Sigmoid colon (tissue), 7 donors: ENCODE measurements at places on chromosomes 1 and 21. TPM values are rescaled to one million over a fixed set of nuclear protein-coding genes. Genes with fewer than 3 reads are reported as not detected.

GRCh38 chr1:198156745-198157240, at the start of gene NEK7:
Gene NEK7, plus strand, starts transcription at chr1:198156998. Its CDS starts 75,583 bp downstream, at chr1:198232581.
- no peaks in the 10 kb centered on the region for H3K4me1 ChIP-seq
- peak; percentile 89 for DNase-seq
- peak within 1 kb of the TSS; percentile 97 for H3K4me3 ChIP-seq
- no peaks in the 10 kb centered on the region for H3K36me3 ChIP-seq

The FAM131C gene
- total RNA-seq: not detected

The KRTAP19-3 gene
- not detected for total RNA-seq

DNA sequence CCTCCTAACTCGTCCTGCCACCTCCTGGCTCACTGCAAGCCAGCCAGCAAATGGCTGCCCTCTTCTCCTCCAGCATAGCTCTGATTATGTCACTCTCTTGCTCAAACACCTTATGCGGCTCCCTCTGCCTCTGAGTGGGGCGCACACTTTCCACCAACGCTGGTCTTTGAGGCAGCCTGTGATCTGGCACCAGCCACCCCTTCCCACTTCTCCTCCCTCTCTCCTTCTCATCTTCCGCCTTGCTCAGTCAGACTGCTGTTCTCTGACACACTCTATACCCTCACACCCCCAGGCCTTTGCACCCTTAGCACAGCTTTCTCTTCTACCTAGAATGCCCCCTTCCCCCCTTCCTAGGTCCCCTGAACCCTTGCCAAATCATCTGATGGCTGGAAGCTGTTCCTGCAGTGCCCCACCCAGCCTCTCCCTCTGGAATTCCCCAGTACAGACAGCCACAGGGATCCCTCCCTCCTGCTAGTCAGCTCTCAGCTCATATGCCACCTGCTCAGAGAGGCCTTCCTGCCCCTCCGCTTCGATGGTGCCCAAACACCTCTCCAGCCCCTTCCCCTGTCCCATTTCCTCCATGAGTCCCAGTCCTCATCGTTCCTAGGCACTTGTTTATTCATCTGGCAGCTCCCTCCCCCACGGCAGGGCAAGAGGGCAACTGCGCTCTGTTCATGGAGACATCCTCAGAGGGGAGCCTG, 21.7 kb upstream of the PEF1 start:
- no peak overlapping the region for H3K4me3 ChIP-seq
- no peaks in the 10 kb centered on the region for H3K36me3 ChIP-seq
- DNase-seq: no peak

The AMPD1 gene
- total RNA-seq: not detected

The AIM2 gene
- total RNA-seq: not detected

- no peak overlapping the region for H3K4me3 ChIP-seq
- no peak for DNase-seq
- H3K36me3 ChIP-seq: no peaks in the 10 kb centered on the region
- H3K27me3 ChIP-seq: no peaks in the 10 kb centered on the region
- no peaks in the 10 kb centered on the region for H3K4me1 ChIP-seq
- peak overlapping the region; percentile 43 for H3K27ac ChIP-seq
These were observed 10.6 kb upstream of the CAPZB start for GRCh38 chr1:19495799-19496526.

The SERTAD4 gene
- 4.3 TPM for total RNA-seq

DNA sequence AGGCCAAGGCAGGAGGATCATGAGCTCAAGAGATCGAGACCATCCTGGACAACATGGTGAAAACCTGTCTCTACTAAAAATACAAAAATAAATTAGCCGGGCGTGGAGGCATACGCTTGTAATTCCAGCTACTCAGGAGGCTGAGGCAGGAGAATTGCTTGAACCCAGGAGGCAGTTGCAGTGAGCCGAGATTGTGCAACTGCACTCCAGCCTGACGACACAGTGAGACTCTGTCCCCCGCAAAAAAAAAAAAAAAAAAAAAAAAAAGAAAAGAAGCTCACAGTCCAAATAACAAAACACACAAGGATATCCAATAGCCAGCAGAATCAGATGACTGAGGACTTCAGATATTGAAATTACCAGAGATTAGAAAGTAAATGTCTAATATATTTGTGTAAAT, 11.8 kb downstream of the AHCTF1 start:
- H3K4me1 ChIP-seq: peaks cover 31% of the 10 kb centered on the region
- no peak for DNase-seq
- H3K36me3 ChIP-seq: peaks cover 4% of the 10 kb centered on the region
- no peak overlapping the region for H3K4me3 ChIP-seq
- H3K27ac ChIP-seq: no peak overlapping the region

The COL6A1 gene
- 622 TPM for total RNA-seq

The OR2G6 gene
- total RNA-seq: not detected

The KDM5B gene
- 68.1 TPM for total RNA-seq

The ADPRS gene
- 49.6 TPM for total RNA-seq

- no peaks in the 10 kb centered on the region for H3K27me3 ChIP-seq
- no peaks in the 10 kb centered on the region for H3K36me3 ChIP-seq
These were observed 27.5 kb downstream of the UBASH3A start for GRCh38 chr21:42431196-42431595.

GRCh38 chr1:31775210-31775999, 11.3 kb upstream of the ADGRB2 start:
- H3K4me3 ChIP-seq: no peak overlapping the region
- H3K4me1 ChIP-seq: no peaks in the 10 kb centered on the region
- no peaks in the 10 kb centered on the region for H3K36me3 ChIP-seq

- DNase-seq: no peak
- H3K27ac ChIP-seq: no peak overlapping the region
- no peaks in the 10 kb centered on the region for H3K4me1 ChIP-seq
- H3K4me3 ChIP-seq: no peak overlapping the region
These were observed 79.5 kb upstream of the SIPA1L2 start for GRCh38 chr1:232709386-232709785.

DNA sequence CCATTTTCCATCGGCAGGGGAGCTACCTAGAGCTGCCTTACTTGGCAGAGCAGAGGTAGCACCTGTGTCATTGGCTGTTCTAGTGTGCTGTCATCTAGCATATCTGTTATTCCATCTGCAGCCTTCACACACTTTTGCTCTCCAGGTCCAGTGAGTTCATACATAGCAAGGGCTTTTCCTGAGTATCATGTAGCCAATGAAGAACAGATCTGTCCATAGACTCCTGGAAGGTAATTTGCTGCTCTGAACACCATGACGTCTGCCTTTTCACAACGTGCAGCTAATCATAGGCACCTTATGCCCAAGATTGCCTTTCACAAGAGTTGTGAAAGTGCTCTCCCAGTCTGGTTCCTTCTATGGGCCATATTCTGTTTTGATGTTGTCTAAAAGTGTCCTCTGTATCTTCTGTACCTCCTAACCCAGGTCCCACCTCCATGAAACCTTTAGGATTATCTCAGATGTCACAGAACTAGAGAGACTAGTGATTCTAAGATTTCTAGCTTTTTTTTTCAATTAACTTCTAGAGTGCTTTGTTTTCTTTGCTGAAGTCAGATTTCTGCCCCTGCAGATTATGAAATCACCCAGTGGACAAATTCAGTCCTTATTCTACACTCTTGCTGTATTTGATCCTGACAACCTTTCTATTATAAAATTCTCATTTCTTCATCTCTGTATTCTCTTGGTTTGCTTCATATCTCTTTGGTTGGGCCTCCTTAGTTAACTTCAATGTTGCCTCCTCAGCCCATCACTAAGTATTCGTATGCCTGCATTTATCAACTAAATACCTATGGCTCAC, 134.8 kb downstream of the PBX1 start:
- no peak for DNase-seq
- H3K36me3 ChIP-seq: no peaks in the 10 kb centered on the region
- H3K27ac ChIP-seq: no peak overlapping the region
- H3K4me3 ChIP-seq: no peak overlapping the region
- peaks cover 44% of the 10 kb centered on the region for H3K4me1 ChIP-seq

DNA sequence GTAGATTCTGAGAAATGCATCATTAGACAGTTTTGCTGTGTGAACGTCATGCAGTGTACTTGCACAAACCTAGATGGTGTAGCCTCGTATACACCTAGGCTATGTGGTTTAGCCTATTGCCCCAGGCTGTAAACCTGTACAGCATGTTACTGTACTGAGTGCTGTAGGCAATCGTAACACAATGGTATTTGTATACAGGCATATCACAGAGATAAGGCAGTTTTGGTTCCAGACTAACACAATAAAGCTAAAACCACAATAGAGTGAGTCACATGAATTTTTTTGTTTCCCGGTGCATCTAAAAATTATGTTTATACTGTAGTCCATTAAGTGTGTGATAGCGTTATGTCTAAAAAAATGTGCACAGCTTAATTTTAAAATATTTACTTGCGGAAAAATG, 6.9 kb downstream of the IL10RB start:
- no peaks in the 10 kb centered on the region for H3K36me3 ChIP-seq
- H3K4me3 ChIP-seq: no peak overlapping the region
- DNase-seq: no peak

DNA sequence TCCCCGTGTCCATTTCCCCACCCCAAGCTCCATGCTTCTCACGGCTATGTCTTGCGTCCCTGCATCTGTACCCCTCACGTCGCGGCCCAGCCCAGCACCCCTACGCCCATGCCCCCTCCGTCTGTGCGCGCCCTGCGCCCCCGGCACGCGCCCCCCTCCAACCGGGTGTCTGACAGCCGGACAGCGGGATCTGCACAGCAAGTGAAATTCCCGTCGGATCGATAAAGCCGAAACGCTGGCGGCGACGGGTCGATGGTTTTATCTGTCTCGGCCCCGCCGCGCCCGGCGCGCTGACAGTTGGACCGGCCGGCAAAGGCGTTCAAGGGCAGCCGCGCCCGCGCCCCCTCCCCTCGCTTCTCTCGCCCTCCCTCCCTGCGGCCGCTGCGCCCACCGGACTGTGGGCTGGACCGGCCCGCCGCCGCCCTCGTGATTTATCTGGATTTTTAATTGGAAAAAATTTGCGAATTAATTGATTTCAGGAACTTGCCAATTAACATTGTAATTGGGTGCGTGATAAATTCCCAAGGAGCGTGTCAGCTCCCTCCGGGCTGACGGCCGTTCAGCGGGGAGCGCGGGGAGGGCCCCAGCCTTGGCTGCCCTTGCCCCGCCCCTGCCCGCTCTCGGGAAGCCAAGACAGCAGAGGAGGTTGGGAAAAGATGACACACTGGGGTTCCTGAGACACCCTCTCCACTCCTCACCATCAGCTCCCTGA, 57.1 kb downstream of the TMEM53 start:
- H3K4me3 ChIP-seq: peak overlapping the region; percentile 53
- no peaks in the 10 kb centered on the region for H3K36me3 ChIP-seq
- H3K27ac ChIP-seq: peak overlapping the region; percentile 66
- H3K4me1 ChIP-seq: peaks cover 34% of the 10 kb centered on the region
- no peaks in the 10 kb centered on the region for H3K27me3 ChIP-seq
- DNase-seq: peak; percentile 78

DNA sequence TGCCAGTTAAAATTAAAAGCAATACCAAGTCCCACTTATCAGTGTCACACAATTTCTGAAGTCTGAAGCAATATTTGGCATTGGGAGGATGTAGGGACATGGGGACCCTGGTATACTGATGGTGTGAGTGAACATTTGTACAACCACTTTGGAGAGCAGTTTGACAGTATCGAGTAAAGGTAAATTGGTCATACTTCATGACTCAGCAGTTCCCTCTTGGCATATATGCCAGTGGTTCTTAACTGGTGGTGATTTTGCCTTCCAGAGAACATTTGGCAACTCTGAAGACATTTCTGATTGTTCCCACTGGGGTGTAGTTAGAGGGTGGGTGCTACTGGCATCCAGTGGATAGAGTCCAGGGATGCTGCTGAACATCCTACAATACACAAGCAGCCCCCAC, 19.7 kb downstream of the FMOD start:
- no peak overlapping the region for H3K4me3 ChIP-seq
- no peaks in the 10 kb centered on the region for H3K27me3 ChIP-seq
- no peaks in the 10 kb centered on the region for H3K36me3 ChIP-seq
- DNase-seq: no peak

- H3K36me3 ChIP-seq: no peaks in the 10 kb centered on the region
- H3K27ac ChIP-seq: no peak overlapping the region
- H3K27me3 ChIP-seq: no peaks in the 10 kb centered on the region
- no peaks in the 10 kb centered on the region for H3K4me1 ChIP-seq
These were observed 26.6 kb downstream of the TENT5C start for GRCh38 chr1:117632269-117633067.

DNA sequence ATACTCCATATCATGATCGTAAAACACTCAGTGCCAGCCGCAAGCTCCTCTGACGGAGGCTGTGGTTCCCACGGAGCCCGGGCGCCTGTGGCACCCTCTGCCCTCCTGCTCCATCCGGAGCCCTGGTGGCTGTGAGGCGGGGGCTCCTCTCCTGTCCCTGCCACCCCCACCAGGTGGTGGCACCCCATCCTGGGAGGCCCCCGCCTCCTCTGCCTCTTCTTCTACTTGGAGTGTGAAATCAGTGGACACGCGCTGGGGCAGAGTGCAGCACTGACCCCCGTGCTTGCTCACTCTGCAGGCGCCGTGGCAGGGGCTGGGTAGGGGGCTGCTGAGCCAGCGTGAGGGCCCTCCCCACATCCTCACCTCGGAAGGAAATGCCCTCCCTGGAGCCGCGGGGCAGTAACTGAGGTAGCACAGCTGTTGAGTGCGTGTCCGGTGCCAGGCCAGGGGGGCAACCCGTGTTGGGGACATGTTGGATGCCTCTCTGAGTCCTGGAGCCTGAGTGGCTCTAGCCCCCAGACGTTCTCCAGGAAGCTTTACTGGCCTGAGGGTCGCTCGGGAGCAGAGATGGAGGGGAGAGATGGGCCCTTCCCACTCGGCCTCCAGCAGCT, 58.7 kb upstream of the ABCG1 start:
- no peak overlapping the region for H3K27ac ChIP-seq
- no peaks in the 10 kb centered on the region for H3K4me1 ChIP-seq
- no peaks in the 10 kb centered on the region for H3K36me3 ChIP-seq
- no peak overlapping the region for H3K4me3 ChIP-seq
- H3K27me3 ChIP-seq: no peaks in the 10 kb centered on the region
- DNase-seq: peak; percentile 48

- H3K4me3 ChIP-seq: no peak overlapping the region
- H3K27ac ChIP-seq: no peak overlapping the region
- H3K27me3 ChIP-seq: no peaks in the 10 kb centered on the region
- H3K4me1 ChIP-seq: no peaks in the 10 kb centered on the region
These were observed 96.4 kb downstream of the OBSCN start for GRCh38 chr1:228304225-228304624.

The UQCRHL gene
- 2.2 TPM for total RNA-seq

- H3K4me1 ChIP-seq: no peaks in the 10 kb centered on the region
- H3K27me3 ChIP-seq: no peaks in the 10 kb centered on the region
- no peak overlapping the region for H3K27ac ChIP-seq
- no peak for DNase-seq
These were observed 18.2 kb upstream of the PDC start for GRCh38 chr1:186479162-186479561.
